ENCODE measurements at places on chromosomes 13 and 19.

- no peak for DNase-seq
Measured at GRCh38 chr13:25468325-25469168, 96.8 kb downstream of the ATP8A2 start.

DNA sequence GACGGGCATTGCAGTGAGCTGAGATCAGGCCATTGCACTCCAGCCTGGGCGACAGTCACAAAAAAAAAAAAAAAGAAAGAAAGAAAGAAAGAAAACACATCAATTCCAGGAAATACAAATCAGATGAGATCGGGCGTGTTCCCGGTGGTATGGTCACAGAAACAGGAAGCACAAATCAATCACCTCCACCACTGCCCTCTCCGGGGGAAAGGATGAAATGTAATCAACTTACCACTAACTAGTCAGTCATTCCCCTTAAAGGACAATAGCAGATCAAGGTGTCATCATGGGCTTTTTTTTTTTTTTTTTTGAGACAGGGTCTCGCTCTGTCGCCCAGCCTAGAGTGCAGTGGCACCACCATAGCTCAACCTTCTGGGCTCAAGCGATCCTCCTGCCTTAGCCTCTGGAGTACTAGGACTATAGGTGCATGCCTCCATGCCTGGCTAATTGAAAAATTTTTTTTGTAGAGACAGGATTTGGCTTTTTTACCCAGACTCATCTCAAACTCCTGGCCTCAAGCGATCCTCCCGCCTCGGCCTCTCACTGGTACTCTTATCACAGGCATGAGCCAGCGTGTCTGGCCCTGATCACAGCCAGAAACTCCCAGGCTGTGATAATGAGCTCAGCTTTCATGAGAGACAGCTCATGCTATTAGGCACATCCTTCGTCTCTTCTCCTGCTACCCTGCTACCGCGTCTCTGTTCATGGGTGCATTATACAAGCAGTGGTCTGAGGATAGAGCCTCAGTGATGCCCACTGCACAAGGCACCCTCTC is 6.8 kb upstream of the DPRX start:
- DNase-seq: no peak

DNA sequence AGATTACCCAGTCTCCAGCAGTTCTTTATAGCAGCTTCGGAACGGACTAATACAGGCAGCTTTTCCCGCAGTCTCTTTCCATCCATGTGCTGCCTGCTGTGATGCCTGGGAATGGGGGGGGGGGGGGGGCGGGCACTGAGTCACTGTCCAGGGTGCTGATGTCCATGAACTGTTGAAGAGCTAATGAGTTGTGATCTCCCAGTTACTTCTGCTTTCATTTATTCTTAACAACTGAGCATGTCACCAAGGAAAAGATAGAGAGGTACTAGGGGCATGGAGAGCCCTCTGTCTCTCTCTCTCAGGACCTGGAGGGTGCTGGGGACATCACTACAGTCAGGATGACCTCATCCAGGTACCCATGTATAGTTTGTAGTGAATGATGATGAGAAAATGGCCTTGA is 20.3 kb upstream of the CEACAM1 start:
- no peak for DNase-seq

- DNase-seq: no peak
Measured at GRCh38 chr19:43719918-43720317, 4.0 kb downstream of the IRGC start.

GRCh38 chr19:44694184-44694579 is 4.8 kb upstream of the CEACAM16 start:
- no peak for DNase-seq

All from LNCaP clone FGC (cell line).